ENCODE measurements at places on chromosomes 5 and 9.

DNA sequence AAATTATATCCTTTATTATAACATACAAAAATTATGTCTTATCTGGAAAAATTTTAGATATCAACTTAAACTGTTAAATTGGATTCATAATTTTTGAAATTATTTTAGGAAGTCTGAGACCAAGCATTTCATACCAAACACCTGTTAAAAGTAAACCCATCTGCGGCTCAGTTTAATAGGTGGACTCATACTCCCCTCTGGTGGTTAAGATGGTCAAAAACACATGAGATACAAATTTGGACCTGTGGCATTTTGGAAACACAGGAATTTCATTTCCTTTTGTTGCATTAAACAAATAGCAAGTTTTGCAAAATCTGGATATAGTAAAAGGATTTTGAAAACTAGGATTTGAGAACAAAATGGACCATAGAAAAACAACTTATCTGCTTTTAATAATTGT lies 53.7 kb downstream of the RGMB start:
- DNase-seq, result peak; percentile 60

- no peak for DNase-seq
These were observed 30.5 kb downstream of the DDX31 start for GRCh38 chr9:132639322-132639721.

GRCh38 chr9:122377241-122378164 lies 6.7 kb downstream of the PTGS1 start:
- DNase-seq, result no peak

DNA sequence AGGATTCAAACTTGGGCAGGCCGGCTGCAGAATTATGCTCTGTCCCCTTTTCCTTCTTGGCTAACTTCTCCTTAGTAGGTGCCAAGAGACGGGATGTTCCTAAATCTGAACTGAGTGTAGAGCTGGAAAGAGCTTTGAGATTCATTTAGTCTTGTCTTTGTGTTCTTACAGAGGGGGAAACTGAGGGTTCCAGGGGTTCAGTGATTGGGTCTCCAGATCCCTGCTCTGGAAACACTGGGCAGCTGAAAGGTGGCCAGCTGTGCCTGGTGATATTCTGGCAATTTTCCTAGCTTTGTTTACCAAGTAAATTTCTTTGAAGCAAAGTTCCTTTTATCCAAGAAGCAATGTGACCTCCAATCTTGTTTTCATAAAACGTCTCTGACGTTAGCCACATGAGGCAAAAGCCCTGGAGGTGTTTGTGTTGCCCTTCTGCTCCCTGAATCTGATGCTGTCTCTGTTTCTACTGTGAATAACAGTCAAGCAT lies 288.7 kb downstream of the ZSWIM6 start:
- DNase-seq, result no peak

GRCh38 chr5:174785120-174785680 lies 60.8 kb downstream of the MSX2 start:
- DNase-seq, result no peak

DNA sequence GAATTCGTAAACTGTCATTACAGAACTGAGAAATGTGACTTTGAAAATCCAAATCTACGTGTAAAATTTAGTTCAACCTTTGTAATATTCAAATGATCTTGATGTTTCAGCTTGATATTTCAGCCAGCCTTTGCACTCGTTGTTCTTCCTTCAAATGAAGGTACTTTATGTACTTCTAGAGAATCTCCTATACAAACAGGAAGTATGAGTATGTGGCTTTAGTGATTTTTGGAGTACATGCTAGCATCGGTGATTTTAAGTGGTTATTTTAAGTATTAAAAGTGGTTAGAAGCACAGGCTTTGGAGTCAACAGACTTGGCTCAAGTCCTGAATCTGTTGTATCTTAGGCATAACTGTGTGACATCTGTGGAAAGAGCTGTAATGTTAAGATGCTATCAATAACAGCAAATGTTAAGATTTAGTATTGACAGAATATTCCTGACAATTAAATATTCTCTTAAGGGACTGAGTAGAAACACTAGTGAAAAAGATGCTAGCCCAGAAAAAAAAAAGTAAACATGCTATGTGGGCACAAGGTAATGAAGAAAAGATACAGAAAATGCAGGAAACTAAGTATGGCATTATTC lies 398.0 kb downstream of the ADGRV1 start:
- DNase-seq, result peak; percentile 3

DNA sequence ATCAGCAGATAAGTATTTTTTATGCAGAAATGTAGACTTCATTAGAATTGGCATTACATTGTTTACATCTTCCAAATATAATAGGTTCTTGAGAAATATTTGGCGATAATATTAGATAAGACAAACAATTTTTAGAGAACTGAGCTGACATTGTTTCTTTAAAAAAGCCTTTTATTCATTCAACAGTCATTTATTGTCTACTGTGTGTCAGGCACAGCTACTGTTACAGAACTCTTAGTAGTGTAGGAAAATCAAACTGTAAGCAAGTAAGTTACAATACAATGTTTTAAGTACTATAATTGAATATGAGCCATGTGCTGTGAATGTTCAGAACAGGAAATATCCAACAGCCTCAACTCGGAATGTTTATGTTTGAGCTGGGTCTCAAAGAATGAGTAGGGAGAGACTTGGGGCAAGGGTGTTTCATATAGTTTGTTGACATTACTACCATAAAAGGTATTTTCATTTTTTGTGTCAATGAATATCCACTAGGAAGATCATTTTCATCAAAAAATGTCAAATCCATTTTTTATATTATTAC lies 114.0 kb downstream of the CDC42SE2 start:
- no peak for DNase-seq
